ENCODE measurements at places on chromosomes 12 and 14.

GRCh38 chr14:69878251-69878650 is 965 bp upstream of the SMOC1 start:
- no peak for DNase-seq

DNA sequence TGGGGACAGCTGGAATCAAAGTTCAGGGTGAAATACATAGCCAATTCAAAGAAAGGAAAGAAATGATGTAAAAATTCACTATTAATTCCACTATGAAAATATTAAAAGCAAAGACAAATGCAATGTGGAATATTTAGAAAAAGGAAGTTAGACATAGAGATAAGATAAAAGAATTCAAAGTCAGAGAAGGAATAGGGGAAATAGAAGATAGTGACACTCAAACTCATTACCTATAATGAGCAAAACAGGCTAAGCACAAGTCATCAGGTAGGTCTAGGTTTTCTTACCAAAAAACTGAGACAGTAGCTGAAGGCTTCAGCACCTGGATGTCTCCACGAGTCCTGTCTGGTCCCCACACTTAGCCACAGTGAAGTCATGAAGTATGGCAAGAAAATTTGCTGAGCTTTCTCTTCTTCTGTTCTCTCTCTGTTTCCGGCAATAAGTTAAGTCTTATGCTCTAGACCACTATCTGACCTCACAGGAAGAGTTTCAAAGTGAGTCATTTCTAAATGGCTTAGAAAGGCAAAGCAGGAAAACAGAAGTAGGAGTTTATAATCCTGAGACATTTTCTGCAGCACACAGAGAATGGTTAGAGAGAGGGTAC is at the start of gene C3AR1:
TSS of gene C3AR1 (minus strand) at position 369 of the 604 bp plus-strand sequence. CDS start 6,174 bp downstream, outside the sequence.
- DNase-seq = no peak

DNA sequence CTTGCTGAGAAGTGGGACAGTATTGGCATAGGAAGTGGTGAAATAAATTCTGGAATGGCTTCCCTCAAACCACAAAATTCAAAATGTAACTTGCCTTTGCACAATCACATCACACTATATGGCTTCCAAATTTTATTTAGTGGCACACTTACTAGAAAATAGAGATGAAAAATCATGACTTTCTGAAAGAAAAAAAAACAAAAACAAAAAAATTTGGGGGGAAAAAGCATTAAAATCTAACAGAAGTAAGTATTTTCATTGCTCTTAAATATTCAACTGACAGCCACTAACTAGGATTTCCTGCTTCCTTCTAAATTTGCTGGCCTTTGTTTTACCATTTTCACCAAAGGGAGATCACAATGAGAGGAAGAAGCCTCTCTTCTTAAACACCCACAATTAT is 23.0 kb downstream of the ATF7 start:
- DNase-seq = no peak

DNA sequence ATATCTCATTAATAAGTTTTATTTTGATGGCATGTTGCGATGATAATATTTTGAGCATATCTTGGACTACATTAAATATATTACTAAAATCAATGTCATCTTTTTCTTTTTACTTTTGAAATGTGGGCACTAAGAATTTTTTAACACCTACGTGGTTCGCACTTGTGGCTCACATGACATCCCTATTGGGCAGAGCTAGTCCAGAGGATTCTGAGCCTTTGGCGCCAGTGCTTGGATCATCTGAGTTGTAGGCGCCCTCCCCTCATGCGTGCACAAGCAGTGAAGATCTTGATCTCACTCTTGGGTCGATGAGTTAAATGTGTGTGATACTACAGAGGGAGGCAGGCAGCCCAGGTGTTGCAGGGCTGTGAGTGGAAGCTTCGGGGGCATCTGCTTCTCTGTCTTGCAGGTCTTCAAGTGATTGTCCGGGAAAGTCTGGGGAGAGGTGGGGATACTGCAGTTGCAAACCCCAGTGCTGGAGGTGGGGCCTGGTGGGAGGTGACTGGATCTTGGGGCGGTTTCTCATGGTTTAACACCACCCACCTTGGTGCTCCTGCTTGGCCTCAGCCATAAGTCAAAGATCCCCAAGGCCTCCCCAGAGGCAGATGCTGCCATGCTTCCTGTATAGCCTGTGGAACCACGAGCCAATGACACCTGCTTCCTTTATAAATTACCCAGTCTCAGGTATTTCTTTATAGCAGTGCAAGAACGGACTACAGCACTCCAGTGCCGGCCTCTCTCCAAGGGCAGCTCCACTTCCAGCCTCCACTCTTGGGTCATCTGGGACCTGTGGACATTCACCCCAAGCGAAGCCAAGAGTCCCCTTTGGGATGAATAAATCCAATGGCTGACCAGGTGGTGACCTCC is 46.1 kb upstream of the PPP2R5C start:
- DNase-seq = no peak

DNA sequence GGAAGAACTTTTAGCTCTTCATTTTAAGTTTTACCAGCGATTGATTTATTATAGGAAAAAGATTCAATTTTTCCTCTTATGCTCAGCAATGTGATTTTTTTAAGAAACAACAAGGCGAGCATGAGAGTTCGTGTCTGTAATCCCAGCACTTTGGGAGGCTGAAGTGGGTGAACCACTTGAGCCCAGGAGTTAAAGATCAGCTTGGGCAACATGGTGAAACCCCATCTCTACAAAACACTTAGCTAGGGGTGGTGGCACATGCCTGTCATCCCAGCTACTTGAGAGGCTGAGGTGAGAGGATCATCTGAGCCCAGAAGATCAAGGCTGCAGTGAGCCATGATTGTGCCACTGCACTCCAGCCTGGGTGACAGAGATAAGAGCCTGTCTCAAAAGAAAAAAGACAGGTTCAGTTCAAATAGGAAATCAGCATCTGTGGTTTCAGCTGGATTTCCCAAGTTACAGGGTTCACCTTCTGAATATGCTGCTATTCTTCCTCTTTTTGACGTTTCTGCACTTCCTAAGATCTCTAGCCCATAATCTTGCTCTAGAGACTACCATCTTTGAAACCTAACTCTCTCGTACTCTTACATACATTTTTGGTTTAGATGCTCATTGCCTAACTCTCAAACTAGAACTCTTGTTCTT is 274.7 kb downstream of the SEC23A start:
- DNase-seq = no peak

- DNase-seq = no peak
Measured at GRCh38 chr14:41986083-41986645, 379.5 kb downstream of the LRFN5 start.

DNA sequence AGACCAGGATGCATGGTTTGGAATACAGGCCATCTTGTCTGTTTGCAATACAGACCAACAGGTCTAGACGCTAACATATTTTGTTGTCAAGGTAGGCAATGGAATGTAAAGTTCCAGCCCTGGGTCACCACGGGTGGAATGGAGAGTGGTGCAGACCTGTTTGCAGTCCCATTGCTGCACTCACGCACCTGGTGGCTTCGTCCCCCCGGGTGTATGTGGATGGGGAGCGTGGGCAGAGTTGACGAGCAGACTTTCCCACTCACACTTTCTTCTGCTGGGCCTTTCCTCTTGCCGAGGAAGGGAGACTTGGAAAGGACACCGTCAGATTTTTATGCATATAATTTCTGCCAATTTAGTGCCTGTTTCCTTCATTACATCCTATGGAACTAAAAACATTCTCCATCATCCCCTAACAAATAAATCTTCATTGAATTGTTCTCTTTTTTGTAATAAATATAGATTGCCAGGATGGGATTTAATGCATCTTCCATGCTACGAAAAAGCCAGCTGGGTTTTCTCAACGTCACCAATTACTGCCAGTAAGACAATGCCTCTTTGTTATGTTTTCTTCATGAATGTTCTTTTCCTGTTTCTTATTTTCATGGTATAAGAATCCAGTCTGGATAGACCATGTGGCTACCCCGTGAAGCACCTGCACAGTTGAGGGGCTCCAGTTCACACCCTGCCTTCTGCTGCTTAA is 15.2 kb downstream of the DCAF4 start:
- no peak for DNase-seq

- no peak for DNase-seq
Measured at GRCh38 chr12:108318472-108319275, 20.4 kb downstream of the CMKLR1 start.

- no peak for DNase-seq
Measured at GRCh38 chr12:87266305-87266704, 762.9 kb downstream of the C12orf50 start.

DNA sequence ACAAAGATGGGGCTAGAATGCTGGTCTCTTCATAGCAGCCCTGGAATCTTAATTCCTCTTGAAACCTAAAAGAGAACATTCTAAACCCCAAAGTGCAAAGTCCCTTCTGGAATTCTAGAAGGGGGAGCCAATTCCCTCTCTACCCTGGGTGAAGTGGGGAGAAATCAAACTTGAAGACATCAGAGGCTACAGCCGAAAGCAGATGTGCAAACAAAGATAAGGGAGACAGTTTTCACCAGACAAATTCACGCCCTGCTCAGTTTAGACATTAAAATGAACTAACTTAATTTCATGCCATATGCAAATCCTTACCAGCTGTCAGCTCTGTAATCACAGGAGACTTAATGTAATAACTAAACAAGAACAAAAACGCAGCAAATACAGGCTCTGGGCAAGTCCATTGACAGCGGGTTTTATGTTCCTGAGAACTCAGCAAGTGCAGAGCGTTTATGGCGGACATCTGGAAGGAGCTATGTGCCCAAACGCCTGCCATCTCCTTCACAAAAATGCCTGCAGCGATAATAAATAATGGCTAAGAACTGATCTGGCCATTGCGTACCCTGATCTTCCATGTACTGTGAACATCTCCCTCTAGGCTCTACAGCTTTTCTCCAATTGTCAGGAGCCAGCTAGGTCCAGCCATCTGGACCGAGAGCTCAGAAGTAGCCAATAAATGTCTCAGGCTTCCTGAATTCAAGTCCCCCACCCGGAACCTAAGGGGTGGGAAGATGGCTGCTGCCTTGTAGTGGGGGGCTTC is 19.1 kb upstream of the FICD start:
- DNase-seq = no peak

- no peak for DNase-seq
Measured at GRCh38 chr14:105092171-105093037, 27.2 kb upstream of the GPR132 start.

- no peak for DNase-seq
Measured at GRCh38 chr12:82696543-82696942, 9.8 kb downstream of the TMTC2 start.

- peak; percentile 20 for DNase-seq
Measured at GRCh38 chr12:100138048-100138802, 4.4 kb downstream of the BLTP3B start.

Data from germinal center (tissue), 1 donor.